ENCODE measurements at places on chromosomes 2 and 18. TPM values are rescaled to one million over a fixed set of nuclear protein-coding genes. Genes with fewer than 3 reads are reported as not detected.

DNA sequence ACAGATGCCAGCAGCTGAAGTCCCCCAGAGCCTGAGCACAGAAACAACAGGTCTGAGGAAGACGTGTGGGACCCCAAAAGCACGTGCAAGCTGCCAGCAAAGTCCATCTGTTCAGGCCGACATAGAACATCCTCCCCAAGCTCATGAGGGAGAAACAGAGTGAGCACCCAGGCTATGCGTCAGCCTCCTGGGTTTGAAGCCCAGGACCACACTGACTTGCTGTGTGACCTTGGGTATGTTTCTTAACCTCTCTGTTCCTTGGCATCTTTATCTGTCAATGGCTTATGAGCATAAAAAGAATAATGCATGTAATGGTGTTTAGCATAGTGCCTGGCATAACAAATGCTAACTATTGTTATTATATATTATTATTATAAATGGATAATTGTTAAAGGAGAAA lies 40.3 kb downstream of the COL4A4 start:
- DNase-seq: no peak
- no peak overlapping the region for H3K27ac ChIP-seq
- no peak overlapping the region for H3K4me3 ChIP-seq
- H3K4me1 ChIP-seq: no peaks in the 10 kb centered on the region
- peaks cover 12% of the 10 kb centered on the region for H3K27me3 ChIP-seq

The MSGN1 gene
- not detected for total RNA-seq

- H3K27me3 ChIP-seq: no peaks in the 10 kb centered on the region
- no peak overlapping the region for H3K27ac ChIP-seq
Measured at GRCh38 chr2:129160879-129161278, 818.6 kb upstream of the RAB6C start.

The COL5A2 gene
- total RNA-seq: 0.32 TPM

The GPR17 gene
- not detected for total RNA-seq
